ENCODE measurements at places on chromosomes 5 and 9. TPM values are rescaled to one million over a fixed set of nuclear protein-coding genes. Genes with fewer than 3 reads are reported as not detected.

PCDH12 gene
- 0.53 TPM for total RNA-seq

SPINK13 gene
- not detected for total RNA-seq

DNA sequence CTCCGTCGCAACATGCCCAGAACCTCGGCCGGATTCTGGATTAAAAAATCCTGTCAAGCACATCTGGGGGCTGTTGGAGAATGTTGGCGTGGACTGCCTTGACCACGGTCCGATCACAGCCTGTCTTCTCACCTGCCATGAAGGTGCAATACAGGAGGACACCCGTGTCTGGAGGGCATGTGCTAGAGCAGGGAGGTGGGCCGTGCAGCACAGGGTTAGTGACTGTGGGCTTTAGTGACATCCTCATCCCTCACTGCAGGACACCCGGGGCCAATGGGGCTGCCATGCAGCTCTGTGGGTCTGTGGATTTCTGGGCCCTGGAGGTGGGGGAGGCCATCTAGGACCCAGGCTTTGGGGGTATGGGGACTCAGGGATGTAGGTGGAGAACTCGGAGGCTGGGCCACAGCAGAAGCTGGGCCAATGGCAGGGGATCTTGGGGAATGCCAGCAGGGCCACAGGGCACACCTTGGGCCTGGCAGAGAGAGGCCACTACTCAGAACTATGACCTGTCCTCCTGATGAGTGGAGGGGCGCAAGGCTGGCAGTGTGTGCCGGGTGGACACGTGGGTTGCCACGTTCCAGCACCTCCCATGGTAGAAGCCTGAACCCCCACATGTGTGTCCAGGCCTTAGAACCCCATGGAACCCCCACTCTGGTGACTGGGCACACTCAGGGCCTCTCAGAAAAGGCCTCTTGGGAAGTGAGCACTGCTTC is 23.3 kb downstream of the ZDHHC11B start:
- peak; percentile 42 for DNase-seq

BNC2 gene
- total RNA-seq = 45.4 TPM

- DNase-seq = no peak
Measured at GRCh38 chr9:130896233-130897014, at the start of gene QRFP. TSS of gene QRFP (minus strand) at chr9:130896812. CDS start at chr9:130893838, 2,974 bp downstream.

- no peak for DNase-seq
Measured at GRCh38 chr9:7051711-7052110, 293.9 kb downstream of the KDM4C start.

SPATA31E1 gene
- total RNA-seq = not detected

- DNase-seq = no peak
Measured at GRCh38 chr9:8696516-8696915, 896.9 kb upstream of the DMAC1 start.

DNA sequence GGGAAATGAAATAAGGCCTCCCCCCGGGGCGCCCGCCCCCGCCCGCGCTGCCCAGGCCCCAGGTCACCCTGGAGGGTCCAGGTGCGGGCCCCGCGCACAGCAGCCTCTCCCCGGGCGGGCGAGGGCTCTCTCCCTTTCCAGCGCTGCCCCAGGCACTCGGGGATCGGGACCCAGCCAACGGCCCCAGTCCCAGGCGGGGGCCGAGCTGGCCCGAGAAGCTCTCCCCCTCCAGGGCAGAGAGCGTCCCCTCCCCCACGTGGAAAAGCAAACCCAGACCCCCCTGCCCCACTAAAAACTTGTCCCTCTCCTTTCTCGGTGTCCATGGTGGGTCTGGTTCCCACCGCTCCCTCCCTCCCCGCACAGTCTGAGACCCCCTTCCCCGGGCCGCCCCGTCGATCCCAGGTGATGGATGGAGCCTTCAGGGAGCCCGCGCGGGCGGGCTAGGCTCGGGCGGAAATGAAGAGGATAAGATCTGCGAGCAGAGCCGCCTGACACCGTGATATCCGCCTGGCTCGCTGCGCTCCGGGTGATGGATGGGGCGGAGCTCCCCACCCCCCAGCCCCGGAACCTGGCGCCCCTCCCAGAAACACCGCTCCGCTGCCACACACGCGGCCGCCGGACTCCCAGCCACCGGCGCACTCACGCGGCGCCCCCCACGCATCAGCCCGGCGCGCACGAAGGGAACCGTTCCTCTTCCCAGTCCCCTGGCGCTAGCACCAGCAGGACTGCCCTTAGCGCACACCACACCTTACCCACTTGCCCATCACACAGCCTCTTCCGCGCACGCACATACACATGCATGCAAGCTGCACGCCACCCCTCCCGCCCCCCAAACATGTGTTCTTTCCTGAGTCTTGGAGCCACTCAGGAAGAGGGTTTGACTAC is 81.7 kb upstream of the ZBTB43 start:
- peak; percentile 63 for DNase-seq

NUTM2G gene
- not detected for total RNA-seq

GRCh38 chr5:174572591-174572990 is 151.8 kb upstream of the MSX2 start:
- DNase-seq = no peak

DNA sequence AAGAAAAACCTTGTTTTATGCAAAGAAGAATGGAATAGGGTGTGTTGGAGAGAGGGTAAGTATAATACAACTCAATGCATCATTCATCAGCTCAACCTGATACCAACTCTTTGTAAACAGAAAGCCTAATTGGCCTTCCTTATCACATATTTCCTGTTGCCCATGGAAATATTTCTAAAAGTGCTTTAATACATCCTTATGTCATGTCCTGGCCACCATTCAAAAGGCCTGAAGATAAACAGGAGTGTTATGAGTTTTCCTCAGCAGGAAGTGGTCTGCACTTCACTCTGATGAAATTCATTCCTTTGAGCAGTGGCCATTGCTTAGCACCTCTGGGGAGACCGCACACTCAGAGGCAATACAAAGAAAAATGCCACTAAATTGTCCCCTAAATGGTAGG is 511.2 kb downstream of the SEMA5A start:
- no peak for DNase-seq

DNA sequence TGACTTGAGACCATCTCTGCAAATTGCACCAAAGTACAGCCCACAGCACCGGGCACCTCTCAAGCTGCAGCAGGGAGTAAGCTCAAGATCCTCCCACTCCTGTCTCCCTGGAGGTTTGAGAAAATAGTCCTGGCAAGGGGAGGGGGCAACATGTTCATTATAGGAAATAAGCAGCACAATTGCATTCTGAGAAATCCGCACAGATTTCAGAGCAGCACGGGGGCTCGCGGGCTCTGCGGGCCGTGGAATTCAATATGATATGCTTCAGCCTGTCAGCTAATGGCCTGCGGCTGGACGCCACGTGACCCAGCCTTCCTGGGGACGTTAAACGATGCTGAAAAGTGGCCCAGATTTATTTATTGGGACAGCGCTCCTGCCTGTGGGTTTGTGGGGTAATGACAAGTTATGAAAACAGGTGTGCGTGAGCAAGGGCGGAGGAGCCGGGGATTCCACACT is 156.4 kb downstream of the DAB2IP start:
- DNase-seq = no peak

DNA sequence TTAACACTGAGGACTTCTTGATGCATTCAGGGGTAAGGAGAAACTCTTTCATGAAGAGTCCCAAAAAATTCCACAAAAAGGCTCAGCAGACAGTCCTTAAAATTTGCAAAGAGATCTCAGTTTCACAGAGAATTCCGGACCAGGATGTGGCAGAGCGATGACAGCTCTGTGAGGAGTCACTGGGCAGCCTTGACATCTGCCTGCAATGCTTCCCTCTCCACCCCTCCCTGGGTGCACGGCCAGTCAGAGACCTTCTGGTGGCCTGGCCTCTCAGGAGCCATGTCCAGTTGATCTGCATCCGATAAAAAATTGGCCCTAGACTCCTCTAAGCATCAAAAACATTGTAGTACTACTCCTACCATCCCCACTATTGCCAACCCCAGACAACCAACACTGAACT is 76.8 kb downstream of the MACROH2A1 start:
- DNase-seq = no peak

GRCh38 chr5:172436879-172437369 is 17.4 kb downstream of the SH3PXD2B start:
- peak; percentile 39 for DNase-seq

NUTM2F gene
- total RNA-seq = not detected

GABBR2 gene
- total RNA-seq = not detected

DNA sequence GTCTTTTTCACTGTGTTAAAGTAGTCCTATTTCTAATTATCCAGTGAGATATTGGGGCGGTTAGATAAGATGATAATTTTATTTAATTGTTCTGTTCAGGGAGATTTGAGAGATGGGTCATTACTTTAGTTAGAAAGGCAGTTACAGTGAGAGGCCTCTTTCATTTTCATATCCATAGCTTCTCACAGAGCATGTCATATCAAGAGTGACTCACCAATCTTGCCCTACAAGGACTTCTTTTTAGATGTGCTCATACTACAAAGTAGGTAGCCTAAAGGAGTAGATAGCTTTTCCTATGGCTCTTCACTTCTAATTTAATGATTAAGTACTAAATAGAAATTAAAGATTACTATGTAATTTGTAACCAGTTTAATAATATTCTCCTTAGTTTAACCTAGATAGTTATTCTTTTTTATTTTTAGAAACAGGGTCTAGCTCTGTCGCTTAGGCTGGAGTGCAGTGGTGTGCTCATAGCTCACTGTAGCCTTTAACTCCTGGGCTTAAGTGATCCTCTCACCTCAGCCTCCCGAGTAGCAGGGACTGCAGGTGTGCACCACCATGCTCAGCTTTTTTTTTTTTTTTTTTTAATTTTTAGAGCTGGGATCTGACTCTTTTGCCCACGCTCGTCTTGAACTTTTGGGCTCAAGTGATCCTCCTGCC is 71.0 kb downstream of the FER start:
- DNase-seq = no peak

DNA sequence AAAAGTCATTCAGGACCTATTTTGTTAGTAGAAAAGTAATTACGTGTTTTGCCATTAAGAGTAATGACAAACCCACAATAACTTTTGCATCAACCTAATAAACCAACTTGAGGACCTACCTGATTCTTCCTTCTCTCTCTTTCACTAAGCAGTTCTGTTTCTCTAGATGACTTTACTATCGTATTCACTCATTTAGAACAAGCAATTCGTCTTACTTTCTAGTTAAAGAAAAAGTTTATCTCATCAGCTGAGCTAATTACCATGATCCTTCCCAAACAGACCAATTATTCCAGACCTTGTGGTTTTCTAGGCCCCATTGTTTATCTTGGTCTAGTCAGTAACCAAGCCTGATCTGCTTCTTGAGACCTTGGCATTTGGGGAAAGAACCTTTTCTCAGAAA is 49.6 kb upstream of the PRDM9 start:
- DNase-seq = no peak

DNA sequence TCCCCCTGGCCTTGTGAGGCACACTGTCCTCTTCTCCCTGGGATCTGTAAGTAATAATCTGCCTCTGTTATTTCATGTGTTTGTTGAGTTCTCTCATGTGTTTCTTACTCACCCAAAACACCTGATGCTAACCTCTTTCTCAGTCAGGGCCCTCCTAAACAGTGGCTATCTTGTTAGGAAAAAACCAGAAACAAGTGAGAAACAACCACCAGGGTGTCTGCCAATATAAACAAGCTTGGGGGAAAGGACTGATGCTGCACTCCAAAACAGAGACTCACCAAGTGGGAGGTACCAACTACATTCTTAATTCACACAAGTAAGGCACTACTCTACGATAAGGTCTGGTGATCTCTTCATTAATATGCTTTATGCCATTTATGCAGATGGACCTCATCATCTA is 564.4 kb downstream of the SEMA5A start:
- DNase-seq = no peak

DNA sequence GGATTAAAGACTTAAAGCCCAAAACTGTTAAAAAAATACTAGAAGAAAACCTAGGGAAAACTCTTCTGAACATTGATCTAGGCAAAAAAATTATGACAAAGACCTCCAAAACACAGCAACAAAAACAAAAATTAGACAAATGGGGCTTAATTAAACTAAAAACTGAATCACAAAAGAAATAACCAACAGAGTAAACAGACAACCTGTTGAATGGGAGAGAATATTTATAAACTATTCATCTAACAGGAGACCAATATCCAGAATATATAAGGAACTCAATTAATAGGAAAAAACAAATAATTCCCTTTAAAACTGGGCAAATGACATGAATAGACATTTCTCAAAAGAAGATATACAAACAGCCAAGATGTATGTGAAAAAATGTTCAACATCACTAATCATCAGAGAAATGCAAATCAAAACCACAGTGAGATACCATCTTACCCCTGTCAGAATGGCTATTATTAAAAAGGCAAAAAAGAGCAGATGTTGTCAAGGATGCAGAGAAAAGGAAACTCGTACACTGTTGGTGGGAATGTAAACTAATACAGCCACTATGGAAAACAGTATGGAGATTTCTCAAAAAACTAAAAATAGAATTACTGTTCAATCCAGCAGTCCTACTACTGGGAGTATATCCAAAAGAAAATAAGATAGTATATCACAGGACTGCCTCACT is 50.2 kb upstream of the TLX3 start:
- DNase-seq = no peak

DNA sequence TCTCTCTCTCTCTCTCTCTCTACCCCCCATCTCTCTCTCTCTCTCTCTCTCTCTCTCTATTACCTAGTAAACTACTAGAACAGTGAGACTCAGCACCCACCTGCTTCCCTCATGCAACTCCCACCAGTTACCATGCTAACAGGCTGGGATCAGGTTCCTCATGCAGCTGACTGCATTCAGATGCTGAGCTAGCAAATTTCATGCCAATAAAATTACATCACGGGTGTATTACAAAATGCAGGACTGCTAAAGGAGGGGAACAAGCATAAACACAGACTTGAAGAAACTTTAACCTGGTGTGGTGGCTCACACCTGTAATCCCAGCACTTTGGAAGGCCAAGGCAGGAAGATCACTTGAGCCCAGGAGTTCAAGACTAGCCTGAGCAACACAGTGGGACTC is 76.0 kb downstream of the CEMIP2 start:
- DNase-seq = no peak

KCNV2 gene
- total RNA-seq = not detected

DNA sequence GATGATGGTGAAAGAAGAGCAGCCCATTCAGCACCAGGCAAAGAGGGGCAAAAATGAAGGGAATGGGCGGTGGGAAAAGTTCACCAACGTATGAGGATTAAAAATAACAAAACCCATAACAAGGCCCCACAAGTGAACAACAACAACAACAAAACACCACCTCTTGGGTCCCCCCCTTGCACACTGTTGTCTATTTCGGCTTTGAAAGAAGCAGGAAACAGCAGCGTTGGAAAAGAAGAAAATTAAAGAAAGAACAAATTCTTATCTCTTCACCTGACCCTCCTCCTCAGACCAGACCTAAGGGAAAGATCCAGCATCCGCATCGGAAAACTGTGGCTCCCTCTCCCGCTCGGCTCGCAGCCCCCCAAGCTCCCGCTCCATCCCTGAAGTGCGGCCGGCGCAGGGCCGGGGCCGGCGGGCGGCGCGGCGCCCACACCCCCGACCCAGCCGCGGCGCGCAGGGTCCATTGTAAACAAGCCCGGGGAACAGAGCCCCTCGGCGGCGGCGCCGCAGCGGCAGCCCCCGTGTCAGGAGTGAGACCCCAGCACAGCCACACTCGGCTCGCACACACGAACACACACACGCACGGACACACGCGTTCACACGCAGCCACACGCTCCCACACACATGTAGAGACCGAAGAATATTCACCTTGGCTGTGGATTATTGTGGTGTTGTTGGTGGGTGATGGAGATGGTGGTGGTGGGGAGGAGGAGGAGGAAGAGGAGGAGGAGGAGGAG is 535 bp downstream of the RFX3 start:
- no peak for DNase-seq

- no peak for DNase-seq
Measured at GRCh38 chr9:98908897-98909634, 34.6 kb upstream of the COL15A1 start.

FOXD4L4 gene
- 0.67 TPM for total RNA-seq

TERT gene
- total RNA-seq = 0.70 TPM
